Right ventricle myocardium superior (tissue), 1 donor: ENCODE measurements at places on chromosomes 4 and X. TPM values are rescaled to one million over a fixed set of nuclear protein-coding genes. Genes with fewer than 3 reads are reported as not detected.

GRCh38 chr4:110753466-110753865, 130.6 kb upstream of the PITX2 start:
- DNase-seq = no peak

GIMD1 gene
- total RNA-seq = not detected

DNA sequence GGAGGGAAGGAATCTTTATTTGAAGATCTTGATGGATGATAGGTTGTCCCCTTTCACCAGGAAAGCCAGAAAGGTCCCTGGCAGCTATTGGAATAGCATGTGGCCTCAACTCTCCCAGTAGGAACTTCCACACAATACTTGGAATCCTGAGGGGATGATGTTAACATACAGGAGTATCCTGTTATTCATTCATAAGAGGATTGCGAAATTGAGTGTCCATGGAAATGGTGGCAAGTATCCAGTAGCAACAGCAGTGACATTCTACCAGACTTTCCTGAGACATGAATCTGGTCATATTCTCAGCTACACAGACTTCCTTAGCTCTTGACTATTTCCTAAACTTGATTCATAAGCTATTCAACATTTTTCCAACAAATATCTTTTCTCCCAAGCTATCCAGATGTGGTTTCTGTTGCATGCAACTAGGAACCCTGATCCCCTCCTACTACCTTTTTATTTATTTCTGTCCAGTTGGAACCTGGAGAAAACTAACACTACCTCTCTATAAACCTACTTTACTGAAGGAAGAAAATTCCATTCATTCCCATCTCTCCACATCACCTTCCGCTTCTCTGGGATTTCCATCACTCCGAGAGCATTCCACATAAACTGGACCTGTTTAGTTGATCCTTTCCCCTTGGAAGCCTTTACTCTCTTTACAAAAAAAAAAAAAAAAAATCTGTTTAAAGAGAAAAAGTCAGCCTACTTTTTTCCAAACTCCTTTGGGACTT, 101.8 kb downstream of the ANXA5 start:
- no peak for DNase-seq

DNA sequence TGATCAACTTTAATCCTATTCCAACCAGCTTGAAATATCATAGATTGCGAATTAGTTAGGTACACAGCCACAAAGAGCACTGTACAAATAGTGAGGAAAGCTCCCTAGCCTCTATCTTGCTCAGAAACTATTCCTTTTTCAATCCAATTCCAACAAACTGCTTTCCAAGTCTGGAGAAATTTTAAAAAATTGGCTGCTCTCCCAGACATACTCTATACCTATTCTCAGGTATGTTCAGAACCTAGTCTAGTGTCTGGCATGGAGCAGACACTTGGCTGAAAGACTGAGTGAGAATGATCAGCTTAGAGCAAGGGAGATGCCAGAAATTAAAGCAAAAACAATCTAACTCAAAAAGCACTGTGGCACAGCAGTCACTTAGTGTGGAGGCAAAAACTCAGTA, 105.9 kb downstream of the SLC10A7 start:
- DNase-seq = no peak

MED12 gene
- total RNA-seq = 18.3 TPM

- no peak for DNase-seq
Measured at GRCh38 chrX:17621566-17622270, 115.6 kb upstream of the SCML1 start.

RAB40AL gene
- not detected for total RNA-seq

DNA sequence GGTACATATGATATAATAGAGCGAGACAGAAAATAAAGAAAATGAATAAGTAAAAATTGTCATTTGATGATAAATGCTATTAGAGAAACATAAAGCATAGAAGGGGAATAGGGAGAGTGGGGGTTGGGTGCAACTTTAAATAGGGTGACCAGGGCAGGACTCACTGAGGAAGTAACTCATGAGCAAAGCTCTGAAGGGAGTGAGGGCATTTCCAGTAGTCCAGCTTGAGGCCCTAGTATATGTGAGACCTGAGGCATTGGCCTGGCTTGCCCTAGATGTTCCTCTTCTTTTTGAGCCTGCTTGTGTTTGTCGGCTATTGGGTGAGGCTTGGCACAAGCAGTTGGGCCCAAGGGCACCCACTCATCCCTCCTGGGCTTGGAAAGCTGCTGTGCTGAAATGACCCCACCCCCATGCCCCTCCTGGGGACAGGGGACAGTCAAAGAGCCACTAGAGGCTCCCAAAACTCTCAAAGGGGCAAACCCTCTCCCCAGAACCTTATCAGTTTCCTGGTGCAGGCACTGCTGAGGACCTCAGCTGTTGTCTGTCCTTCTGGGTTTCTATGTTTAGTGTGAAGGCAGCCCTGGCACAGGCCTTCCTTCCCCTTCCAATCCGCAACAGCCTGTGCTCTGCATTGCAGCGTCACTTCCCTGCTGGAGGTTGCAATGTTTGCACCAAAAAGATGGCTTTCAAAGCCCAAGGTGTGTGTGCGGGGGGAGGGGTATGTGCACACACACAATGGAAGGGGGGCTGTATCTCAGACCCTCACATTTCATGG, 40.1 kb downstream of the APLN start:
- DNase-seq = no peak

CRMP1 gene
- 1.2 TPM for total RNA-seq

DNA sequence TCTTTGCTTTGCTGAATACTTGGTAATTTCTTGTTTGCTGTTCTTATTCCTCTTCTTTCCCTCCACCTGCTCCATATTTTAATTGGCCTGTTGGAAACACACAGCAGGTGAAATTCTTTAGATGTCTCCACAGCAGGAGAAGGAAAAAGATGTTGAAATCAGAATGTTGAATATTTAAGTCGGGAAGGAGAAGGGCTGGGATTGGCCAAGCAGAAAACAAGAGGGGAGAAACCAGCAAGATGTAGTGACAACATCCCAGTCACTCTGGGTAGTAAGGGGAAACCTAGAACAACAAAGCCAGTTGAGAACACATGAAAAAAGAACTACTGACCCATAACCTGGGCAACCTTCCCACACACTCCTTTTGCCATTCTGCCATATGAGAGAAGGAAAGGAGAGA, 37.3 kb upstream of the STAG2 start:
- no peak for DNase-seq

DNA sequence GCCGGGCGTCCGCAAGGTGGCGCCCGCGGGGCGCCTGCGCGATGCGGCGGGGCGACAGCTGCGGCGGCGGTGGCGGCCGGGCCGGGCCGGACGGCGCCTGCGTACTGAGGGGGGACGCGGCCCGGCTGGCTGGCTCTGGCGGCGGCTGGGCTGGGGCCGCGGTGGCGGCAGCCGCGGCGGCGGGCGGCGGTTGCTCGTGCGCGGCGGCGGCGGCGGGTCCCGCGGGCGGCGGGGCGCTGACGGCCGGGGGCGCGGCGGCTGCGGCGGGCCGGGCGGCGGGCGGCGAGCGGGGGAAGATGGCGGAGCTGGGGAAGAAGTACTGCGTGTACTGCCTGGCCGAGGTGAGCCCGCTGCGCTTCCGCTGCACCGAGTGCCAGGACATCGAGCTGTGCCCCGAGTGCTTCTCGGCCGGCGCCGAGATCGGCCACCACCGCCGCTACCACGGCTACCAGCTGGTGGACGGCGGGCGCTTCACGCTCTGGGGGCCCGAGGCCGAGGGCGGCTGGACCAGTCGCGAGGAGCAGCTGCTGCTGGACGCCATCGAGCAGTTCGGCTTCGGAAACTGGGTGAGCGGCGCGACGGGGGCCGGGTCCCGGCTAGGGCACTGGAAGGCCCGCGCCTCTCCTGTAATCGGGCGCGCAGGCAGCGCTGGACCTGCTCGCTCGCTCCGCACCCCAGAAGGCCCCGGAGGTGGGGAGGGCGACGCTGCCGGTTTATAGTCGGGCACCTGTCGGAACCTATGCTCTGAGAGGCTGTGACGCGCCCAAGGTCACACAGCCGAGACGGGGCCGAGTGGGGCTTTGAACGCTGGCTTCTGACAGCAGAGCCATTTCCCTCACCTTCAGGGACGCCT, at the start of gene TADA2B:
TSS of gene TADA2B (plus strand) at position 89 of the 853 bp plus-strand sequence. CDS start at position 297, 208 bp downstream.
- peak; percentile 74 for DNase-seq

ARR3 gene
- total RNA-seq = not detected

DNA sequence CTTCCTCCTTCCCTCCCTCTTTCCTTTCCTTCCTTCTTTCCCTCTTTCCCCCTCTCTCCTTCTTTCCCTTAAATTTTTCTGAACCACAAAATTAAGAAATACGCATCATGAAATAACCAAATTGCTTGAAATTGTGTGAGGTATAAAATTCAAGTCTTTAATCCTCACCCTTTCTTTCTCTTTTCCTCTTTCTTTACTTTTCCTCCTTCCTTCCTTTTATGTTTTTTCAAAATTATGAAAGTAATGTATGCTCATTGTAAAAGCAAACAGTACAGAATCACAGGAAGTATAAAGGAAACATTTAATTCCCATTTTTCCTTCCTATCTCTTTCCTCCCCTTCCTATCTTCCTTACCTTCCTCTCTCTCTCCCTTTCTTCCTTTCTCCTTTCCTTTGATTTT, 5.4 kb downstream of the ADGRG4 start:
- DNase-seq = no peak

- DNase-seq = no peak
Measured at GRCh38 chr4:105709081-105709450, 482 bp downstream of the GSTCD start.

RAB9B gene
- total RNA-seq = 28.0 TPM

DNA sequence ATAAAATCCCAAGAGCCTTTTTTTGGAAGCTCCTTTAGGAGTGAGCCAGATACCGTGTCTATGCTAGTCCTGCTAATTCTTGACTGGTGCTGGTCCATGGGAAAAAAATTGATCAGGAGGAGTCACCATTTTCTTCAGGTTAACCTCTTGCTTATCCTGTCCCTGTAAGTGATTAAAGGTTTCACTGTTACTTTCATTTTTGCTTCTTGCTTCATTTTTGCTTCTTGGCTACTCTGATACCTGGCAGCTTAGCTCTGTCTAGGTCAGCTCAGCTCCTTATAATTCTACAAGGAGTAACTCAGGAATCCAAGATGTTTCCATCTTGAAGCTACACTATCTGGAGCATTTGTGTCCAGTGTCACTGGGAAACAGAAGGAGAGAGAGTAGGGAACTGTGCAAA, 45.7 kb downstream of the AFM start:
- no peak for DNase-seq

DNA sequence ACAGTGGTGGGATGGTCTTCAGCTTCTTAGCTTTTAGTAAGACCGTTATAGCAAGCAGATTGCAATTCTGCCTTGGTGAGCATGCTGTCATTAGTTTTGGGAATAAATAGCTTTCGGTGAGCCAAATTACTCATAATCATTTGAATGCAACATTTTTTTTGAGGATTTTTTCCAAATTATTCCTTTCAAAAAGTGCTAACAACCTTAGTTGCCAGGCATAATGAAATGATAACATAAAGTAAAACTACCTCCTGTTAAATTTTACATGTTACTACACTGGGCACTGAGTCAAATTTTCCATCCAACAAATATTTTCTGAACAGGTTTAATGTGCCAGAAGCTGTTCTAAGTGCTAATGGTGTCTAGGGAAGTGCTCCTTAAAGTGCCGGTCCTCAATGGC, 15.8 kb upstream of the NPFFR2 start:
- no peak for DNase-seq

DNA sequence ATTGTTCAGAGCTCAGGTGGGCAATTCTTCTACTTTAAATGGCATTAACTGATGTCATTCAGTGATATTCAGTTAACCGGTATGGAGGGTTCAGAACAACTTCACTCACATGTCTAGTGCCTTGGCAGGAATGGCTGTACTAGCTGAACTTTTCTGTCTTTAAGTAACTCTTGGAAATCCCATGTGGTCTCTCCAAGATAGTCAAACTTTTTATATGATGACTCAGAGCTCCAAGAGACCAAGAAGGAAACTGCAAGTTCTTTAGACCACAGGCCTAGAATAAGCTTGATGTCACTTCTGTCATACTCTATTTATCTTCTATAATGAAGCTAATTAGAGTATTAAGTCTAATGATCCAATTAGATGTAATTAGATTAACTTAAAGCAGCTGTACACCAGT, 24.9 kb downstream of the LHFPL1 start:
- no peak for DNase-seq

DNA sequence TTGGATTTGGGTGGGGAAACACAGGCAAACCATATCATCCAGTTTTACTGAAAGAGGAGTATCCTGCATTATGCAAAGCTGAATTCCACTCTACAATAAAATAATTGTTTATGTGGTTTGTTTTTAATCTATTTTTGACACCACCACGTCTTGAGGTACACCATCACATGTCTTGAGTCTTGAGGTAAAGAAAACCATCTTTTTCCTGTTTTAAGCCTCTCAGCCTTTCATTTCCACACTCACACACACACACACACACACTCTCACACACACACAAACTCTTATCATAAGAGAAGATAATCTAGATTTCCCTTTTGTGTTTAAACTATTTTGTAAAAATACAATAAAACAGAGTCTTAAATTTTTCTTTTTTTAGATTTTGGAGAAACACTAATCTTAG, 32.0 kb downstream of the SPIN3 start:
- no peak for DNase-seq

MAGEB10 gene
- not detected for total RNA-seq

- no peak for DNase-seq
Measured at GRCh38 chrX:12080265-12080664, 58.0 kb upstream of the FRMPD4 start.

FAM9B gene
- total RNA-seq = not detected

DNA sequence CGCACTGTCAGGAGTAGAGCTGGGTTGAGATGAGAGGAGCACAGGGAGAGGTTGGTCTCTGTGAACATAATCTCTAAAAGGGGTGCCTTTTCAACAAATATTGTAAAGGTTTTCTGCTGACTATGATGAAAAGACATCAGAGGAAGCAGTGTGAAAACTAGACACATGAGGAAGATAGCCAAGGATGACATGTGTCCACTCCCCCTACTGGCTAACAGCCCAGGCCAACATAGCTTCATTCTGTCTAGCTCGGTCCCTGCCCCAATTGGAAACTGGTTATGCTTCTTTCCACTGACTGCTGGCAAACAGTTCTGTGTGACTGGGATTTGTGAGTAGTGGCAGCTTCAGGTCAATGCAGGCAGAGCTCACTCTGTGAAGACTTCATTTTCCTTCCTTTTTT, 115.4 kb upstream of the ESX1 start:
- DNase-seq = no peak

RADX gene
- 0.97 TPM for total RNA-seq

- DNase-seq = no peak
Measured at GRCh38 chrX:38279188-38279587, 48.1 kb downstream of the RPGR start.

CPZ gene
- total RNA-seq = not detected

DNA sequence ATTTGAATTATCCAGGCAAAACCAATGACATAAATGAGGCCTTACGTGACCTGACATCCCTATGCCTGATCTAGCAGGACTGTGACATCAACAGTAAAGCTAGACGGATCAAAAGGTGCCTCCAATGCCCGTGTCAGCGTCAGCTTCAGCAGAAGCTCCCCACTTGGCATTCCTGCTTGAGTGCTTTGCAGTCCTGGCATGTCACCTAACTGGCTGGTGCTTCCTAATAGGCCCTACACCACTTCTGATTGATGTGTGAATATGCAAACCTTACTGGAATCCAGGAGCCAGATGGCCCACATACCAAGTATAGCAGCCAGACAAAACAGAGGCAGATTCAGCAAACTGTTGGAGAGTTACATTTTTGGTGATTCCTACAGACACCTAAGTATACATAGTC, 224.2 kb downstream of the DMD start:
- peak; percentile 48 for DNase-seq

SCARB2 gene
- 96.3 TPM for total RNA-seq

- DNase-seq = no peak
Measured at GRCh38 chr4:24042094-24042493, 152.2 kb upstream of the PPARGC1A start.

PPARGC1A gene
- 82.8 TPM for total RNA-seq
